ENCODE measurements at places on chromosomes 5 and 9. TPM values are rescaled to one million over a fixed set of nuclear protein-coding genes. Genes with fewer than 3 reads are reported as not detected.

Gene RGS7BP
- total RNA-seq = 6.4 TPM

DNA sequence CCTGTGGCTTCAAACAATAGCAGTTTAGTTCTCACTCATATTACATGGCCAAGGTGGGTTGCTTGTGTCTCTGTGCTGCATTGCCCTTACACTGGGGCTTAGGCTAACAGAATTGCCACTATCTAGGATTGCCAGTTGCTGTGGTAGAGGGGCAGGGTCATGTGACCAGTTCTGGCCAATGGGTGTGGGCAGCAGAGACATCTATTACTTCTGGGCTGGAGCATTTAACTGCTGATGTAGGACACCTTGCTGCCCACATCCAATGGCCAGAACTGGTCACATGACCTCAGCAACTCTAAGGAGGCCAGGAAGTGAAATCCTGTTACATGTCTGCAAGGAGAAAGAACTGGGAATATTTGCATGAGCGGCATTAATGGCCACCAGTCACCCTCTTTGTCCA lies 199.3 kb downstream of the C9orf152 start:
- DNase-seq = no peak

Gene GFI1B
- total RNA-seq = 0.25 TPM

DNA sequence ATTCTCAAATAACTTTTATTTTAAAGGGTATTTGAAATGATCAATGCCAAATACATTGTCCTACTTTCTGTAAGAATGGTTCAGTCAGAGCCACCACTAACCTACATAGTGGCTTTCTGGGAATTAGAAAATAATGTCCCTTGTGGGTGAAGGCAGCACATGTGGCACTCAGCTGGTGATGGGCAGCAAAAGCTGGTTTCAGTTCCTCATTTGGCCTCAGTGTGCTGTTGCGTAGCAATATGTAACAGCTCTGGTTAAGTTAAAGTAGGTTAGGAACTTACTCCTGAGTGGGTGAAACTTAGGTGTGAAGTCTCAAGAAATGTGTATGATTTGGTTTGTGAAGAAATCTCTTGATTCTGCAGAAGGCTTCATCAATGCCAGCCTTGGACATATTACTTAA lies 99.6 kb upstream of the SPEF2 start:
- no peak for DNase-seq
